ENCODE measurements at places on chromosomes 3 and 15. TPM values are rescaled to one million over a fixed set of nuclear protein-coding genes. Genes with fewer than 3 reads are reported as not detected.

DNA sequence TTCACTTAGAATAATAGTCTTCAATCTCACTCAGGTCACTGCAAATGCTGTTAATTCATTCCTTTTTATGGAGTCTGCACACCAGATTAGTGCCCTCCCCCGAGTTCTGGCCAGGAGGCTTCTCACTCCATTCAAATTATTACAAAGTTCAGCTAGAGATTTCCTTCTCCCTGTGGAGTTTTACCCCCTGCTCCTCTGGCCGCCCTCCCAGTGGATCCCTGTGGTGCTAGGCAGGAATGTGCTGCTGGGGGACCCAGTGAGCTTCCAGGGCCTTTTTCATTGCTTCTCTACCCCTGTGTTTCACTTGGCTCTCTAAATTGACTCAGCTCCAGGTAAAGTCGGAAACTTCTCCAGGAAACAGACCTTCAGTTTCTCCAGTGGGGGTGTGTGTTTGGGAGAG lies 42.7 kb upstream of the CD200R1L start:
- no peak for DNase-seq

Gene GOLGA6L7
- total RNA-seq, result not detected

Gene ISLR
- 63.4 TPM for total RNA-seq

- DNase-seq, result peak; percentile 84
Observed at GRCh38 chr3:128153156-128154041, at the start of gene EEFSEC. Gene EEFSEC, plus strand, starts transcription at chr3:128153481. Its CDS starts 27 bp downstream, at chr3:128153508.

- DNase-seq, result peak; percentile 85
Observed at GRCh38 chr15:31352911-31353811, 26.5 kb downstream of the KLF13 start.

DNA sequence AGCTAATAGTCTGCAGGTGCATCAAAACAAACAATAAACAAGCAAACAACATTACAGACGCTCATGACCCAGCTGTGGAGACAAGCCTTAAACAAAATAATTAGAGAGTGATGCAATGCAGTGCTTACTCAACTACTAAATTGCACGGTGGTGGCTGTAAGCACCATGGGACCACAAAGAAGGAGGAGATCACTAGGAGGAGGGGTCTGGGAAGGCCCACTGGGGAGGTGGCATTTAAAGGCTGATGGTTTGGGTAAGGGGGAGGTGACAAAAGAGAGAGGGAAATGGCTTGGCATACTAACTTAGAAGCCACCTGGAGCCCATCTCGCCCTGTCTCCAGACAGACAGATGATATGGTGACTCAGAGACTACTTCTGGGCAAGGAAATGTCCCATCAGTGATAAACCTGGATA lies 516.7 kb downstream of the FOXP1 start:
- no peak for DNase-seq

Gene UBA7
- 47.4 TPM for total RNA-seq
